Psoas muscle (tissue), 8 donors: ENCODE measurements at places on chromosomes 16 and 17. TPM values are rescaled to one million over a fixed set of nuclear protein-coding genes. Genes with fewer than 3 reads are reported as not detected.
A peak's percentile ranks its signal among the peaks of the same experiment; 100 is the strongest.

Gene CNGB1
- total RNA-seq, result not detected

Gene MTSS2
- 112 TPM for total RNA-seq

- DNase-seq, result no peak
These were observed 1.3 kb upstream of the KRTAP4-9 start for GRCh38 chr17:41103896-41104295.

Gene BEAN1
- not detected for total RNA-seq

Gene UBE2O
- 38.4 TPM for total RNA-seq

GRCh38 chr16:49489686-49490320, 116.2 kb downstream of the C16orf78 start:
- DNase-seq, result peak; percentile 42

DNA sequence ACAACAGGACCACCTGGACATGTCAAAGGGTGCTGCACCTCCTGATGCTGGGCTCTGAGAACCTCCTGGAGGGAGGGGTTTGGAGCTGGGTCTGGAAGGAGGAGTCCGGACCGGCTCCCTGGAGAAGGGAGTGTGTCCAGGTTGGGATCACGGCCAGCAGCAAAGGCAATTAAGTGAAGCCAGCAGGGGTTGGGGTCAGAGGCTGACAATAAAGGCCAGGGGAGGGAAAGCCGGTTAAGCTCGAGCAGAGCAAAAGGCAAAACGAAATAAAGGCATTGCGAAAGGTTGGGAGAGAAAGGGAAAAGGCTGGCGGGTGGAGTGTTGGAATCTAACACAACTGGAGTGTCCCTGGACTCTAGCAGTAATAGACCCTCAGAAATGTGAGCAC, 992 bp upstream of the CACNG4 start:
- no peak for DNase-seq

Gene SLC47A2
- total RNA-seq, result 1.1 TPM

Gene NPIPA5
- total RNA-seq, result 11.4 TPM

DNA sequence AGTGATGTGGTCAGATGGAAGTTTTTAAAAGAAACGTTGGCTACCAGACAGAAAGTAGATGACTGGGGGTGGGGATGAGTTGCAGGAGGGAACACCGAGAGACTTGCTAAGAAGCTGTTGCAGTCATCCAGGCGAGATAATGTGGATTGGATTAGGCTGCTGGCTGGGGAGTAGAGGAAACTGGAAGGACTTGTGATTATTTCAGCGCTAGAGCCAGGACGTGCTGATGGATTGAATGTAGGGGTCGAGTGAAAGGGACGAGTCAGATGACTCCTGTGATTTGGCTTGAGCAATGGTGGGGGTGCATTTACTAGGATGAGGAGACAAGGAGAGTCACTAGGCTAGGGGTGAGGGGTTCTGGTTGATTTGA, 88.5 kb downstream of the CLEC16A start:
- DNase-seq, result peak; percentile 57

GRCh38 chr17:73170324-73170723, 5.5 kb downstream of the SSTR2 start:
- no peak for DNase-seq

Gene PRCD
- total RNA-seq, result 1.7 TPM

DNA sequence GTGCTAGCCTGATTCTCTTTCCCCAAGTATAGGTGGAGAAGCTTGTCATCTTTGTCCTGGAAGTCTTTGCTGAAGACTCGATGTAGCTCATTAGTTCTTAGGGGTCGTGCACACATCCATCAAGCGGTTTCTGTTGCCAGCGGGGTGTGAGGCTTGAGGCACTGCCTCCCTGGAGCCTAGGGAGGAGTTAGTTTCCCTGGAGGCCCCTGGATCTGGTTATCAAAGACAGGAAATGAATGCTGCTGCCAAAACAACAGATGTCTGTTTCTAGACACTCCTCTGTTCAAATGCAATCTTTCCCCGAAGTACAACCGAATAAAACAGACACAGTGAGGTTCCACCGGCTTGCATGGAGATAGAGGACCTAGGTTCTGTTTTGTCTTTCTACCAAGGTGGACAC, 17.5 kb downstream of the HS3ST4 start:
- no peak for DNase-seq

DNA sequence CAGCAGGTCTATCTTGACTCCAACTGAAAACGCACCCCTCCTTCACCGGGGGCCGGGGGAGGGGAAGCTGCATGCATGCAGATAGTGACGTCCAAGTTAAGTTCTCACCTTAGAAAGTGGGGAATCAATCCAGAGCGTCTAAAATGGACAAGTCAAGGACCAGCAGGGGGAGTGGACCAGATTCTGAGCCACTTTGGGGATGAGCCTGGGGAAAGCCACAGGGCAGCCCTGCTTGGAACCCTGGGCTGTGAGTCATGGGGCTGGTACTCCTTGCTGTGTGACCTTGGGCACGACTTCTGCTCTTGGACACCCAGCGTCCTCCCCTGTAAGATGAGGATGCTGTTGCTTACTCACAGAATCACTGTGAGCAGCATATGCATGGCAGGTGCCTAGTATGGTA, 9.1 kb downstream of the TNFRSF13B start:
- DNase-seq, result no peak

- DNase-seq, result no peak
These were observed 161.6 kb downstream of the PPM1E start for GRCh38 chr17:58917228-58917627.

Gene SLC7A5
- 9.8 TPM for total RNA-seq

GRCh38 chr16:73912281-73912680, 384.3 kb upstream of the PSMD7 start:
- no peak for DNase-seq

DNA sequence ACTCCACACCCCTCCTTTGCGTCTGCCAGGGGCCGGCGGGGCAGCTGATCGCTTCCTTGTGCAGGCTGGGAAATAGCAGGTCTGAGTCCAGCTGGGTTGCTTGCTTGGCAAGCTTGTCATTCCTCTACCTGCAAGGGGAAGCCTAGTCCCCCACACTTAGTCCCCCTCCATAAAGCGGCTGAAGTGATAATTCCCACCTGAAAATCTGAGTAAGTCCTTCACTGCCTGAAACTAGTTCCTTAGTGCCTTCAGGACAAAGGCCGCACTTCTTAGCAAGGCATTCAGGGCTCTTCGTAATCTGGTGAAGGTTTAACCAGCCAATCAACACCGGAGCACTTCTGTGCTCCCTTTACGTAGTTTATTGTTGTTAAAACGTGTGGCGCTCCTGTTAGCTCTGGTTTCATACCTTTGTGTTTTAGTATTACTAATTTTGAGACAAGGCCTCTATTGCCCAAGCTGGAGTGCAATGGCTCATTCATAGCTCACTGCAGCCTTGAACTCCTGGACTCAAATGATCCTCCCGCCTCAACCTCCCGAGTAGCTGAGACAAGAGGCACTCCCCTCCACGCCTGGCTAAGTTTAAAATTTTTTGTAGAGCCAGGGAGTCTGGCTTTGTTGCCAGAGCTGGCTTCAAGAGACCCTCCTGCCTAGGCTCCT, 817 bp downstream of the PSKH1 start:
- DNase-seq, result no peak

GRCh38 chr17:45248132-45248957, 13.5 kb downstream of the SPATA32 start:
- no peak for DNase-seq

Gene CTRB1
- total RNA-seq, result 3.9 TPM

Gene NAGPA
- total RNA-seq, result 5.9 TPM

DNA sequence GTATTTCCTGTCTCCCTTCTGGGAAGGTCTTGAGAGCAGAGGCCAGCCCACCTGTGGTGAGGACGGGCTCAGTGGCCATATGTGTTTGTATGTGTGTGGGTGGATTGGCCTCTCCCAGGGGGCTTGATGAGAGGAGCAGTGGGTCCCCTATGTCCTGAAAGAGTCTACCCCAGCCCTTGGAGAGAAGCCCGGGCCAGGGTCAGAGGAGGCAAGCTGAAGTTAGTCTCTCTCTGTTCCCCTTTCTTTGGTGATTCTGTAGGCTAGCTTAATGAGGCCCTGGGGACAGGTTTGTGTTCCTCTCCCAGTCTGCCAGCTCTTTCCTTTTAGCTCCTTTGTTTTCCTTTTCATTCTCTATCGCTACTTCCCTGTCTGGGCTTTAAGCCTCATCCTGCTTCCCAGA, 23.8 kb upstream of the NFATC3 start:
- no peak for DNase-seq

GRCh38 chr16:17775061-17775460, 304.3 kb upstream of the XYLT1 start:
- DNase-seq, result no peak

Gene CCL16
- total RNA-seq, result not detected

DNA sequence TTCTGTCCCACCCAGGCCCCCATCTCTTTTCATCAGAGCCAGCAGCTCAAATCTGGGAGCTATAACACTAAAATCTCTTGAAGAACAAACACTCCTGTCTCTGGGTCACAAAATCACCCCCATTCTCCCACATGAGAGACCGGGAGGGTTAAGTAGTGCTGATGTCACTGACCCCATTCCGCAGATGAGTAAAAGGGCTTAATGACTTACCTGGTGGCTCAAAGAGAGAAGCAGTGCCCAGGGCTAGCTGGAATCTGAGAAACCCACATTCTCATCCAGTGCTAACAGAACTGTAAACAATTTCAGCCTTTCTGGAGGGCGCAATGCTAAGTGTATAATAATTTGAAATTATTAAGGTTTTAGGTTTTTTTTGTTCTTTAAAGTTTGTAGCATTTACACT, 26.3 kb upstream of the LHX1 start:
- DNase-seq, result no peak

- DNase-seq, result no peak
These were observed 5.2 kb downstream of the MINK1 start for GRCh38 chr17:4838309-4838785.

DNA sequence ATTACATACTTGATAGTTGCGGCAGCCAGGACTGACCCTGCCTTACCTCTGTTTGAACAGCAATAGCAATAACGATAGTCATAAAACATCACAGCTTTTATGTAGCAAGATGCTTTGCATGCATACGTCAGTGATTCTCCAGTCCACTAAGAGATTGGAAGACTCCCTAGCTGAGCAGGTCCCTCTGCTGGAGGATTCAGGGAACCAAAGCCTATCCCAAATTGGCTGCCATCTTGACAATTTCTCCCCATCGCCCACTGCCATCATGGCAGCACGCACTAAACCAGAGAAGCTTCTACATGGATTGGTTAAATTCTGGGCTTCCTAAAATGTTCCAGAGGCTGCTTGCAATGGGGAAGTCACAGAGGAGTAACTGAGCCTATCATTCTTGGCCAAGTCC, 360.6 kb upstream of the XYLT1 start:
- DNase-seq, result no peak

Gene CHD9
- 44.1 TPM for total RNA-seq

DNA sequence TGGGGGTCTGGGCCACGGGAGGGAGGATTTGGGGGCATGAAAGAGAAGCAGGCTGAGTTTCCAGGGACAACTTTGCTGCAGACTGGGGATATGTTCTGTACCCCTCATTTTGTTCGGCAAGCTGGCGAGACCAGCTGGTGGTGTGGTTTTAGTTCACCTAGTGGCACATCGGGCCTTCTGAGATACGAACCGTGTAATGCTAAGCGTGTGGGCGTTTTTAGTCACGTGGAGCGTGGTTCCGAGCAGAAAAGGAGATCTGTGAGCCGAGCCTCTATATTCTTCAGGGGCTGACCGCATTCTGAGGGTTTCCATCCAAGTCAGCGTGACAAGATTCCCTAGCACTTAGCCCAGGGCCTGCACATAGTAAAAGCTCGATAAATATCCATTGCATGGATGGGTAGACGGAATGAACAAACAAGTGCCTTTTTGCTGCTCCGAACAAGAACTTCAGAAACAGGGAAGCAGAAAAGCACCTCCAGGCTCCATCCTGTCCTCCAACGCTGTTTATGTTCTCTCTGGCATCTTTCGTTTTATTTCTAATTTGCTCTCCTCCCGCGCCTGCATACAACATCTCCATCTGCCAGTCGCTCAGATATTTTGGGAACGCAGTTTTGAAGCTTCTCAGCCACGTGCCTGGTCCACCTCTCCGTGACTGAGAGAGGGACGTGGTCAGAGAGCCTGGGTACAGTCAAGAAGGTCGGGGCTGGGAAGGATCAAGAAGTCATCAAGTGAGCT, 5.8 kb downstream of the SYT17 start:
- DNase-seq, result no peak

GRCh38 chr16:78200623-78201096, 101.2 kb downstream of the WWOX start:
- no peak for DNase-seq

- DNase-seq, result peak; percentile 47
These were observed 3.7 kb downstream of the RPH3AL start for GRCh38 chr17:348692-349425.

GRCh38 chr16:89693931-89694783, 7.3 kb downstream of the SPATA2L start:
- peak; percentile 49 for DNase-seq

Gene RAP1GAP2
- 0.84 TPM for total RNA-seq

DNA sequence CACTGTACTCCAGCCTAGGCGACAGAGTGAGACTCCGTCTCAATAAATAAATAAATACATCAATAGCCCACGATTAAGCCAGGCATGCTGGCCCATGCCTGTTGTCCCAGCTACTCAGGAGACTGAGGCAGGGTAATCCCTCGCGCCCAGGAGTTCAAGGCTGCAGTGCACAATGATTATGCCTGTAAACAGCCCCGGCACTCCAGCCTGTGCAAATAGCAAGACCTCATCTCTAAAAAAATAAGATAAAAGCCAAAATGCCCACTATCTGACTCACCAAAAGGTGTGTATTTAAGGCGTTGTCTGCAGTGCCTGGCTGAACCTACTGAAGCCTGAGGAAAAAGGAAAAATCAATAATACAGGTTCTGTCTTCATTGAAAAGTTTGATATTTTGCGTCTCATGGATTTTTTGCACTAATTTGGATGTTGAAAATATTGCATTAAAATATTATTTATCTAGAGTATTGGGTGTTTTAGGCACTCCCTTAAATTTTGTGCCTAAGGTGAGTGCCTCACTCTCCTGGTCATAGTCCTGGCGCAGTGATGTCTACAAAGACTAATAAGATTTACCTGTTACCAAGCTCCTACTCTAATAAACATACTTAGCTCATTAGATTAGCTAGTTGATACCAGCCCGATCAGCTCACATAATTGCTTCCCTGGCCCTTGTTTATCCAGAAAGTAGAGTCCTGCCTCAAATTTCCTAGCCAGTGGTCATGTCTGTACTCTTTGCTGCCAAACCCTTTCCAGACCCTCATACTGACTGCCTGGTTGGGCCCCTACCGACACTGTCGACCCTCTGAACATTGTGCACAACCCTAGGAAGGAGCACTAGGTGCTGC, 24.7 kb upstream of the TOB1 start:
- no peak for DNase-seq

Gene NPIPA2
- 2.2 TPM for total RNA-seq
